H1 (cell line): ENCODE measurements at places on chromosomes 11 and 22.

DNA sequence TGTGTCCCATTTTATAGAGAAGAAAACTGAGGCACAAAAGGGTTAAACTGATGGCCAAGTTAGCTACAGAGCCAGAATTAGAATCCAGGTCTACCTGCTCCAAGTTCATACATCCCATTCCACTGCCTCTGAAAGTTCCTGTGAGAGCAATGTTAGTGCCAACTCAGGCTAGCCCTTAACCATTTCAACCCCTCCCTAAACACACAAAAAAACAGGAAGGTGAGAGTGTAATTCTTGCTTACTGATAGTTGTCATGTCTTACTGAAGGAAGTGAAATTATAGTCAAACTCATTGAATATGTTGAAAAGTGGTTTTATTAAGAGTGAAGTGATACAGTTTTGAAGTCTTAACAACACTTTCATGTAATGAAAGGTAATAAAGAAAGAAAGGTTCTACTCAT is 2.9 kb upstream of the E2F8 start:
- no peak overlapping the region for H3K27ac ChIP-seq
- peaks cover 25% of the 10 kb centered on the region for H3K27me3 ChIP-seq
- H3K36me3 ChIP-seq, result no peaks in the 10 kb centered on the region
- peaks cover 7% of the 10 kb centered on the region for H3K4me1 ChIP-seq

DNA sequence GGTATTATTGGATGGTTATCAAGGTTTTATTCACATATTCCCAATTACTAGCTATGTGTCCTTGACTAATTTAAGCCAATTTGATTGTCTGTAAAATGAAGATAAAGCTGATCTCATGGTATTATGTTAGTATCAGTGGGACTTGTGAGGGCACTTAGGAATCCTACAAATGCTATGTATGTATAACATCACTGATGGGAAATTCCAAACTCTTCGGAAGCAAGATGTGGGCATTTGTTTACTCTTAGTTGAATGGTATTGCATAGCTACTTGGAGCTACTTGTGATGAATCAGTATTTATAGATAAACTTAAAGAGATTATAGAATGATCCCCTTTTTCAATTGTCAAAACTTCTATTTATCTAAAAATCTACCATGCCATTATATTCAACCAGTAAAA is 239.9 kb downstream of the CNTN5 start:
- no peak for DNase-seq
- no peaks in the 10 kb centered on the region for H3K27me3 ChIP-seq
- no peaks in the 10 kb centered on the region for H3K36me3 ChIP-seq
- no peaks in the 10 kb centered on the region for H3K4me1 ChIP-seq
- no peak overlapping the region for H3K4me3 ChIP-seq

- no peak overlapping the region for H3K27ac ChIP-seq
- H3K4me1 ChIP-seq, result no peaks in the 10 kb centered on the region
- H3K4me3 ChIP-seq, result no peak overlapping the region
- no peaks in the 10 kb centered on the region for H3K27me3 ChIP-seq
- no peak for DNase-seq
- no peaks in the 10 kb centered on the region for H3K36me3 ChIP-seq
Measured at GRCh38 chr11:66768818-66769217, 39.8 kb upstream of the SPTBN2 start.

DNA sequence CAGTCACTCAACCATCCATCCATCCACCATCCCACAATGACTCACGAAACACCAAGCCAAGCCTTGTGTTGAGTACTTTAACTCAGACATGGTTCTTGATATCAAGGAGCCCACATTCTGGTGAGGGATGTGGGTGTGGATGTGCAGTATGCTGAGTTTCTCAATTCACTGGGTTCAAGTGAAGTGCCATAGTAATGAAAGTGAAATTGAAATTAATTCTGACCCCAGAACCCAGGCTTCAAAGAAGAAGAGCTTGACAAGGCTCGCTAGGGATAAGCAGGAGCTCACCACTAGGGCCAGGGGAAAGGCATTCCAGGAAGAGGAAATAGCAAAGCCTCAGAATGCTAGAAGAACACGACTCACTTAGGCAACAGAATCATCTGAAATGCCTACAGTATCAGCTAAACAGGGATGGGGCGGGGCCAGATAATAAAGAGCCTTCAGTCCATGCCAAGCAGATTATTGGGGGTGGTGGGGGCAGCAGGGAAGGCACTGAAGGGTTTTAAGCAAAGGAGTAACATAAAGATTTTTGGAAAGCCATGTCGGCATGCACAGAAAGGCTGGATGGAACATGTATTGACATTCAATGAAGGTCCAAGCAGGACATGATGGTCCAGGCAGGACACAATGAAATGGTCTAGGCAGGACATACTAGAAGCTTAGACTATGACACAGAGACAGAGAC is 37.2 kb downstream of the RTL6 start:
- no peaks in the 10 kb centered on the region for H3K36me3 ChIP-seq
- no peak overlapping the region for H3K27ac ChIP-seq
- H3K4me3 ChIP-seq, result no peak overlapping the region
- H3K4me1 ChIP-seq, result no peaks in the 10 kb centered on the region
- no peak for DNase-seq

GRCh38 chr22:32494971-32495370 is 20.4 kb downstream of the FBXO7 start:
- no peak for DNase-seq
- H3K4me1 ChIP-seq, result no peaks in the 10 kb centered on the region

GRCh38 chr22:32714458-32715430 is 86.8 kb upstream of the TIMP3 start:
- H3K27ac ChIP-seq, result no peak overlapping the region
- H3K36me3 ChIP-seq, result no peaks in the 10 kb centered on the region; the same call in 1 of the 2 replicates
- no peaks in the 10 kb centered on the region for H3K27me3 ChIP-seq
- no peak for DNase-seq

GRCh38 chr22:48649466-48649865 is 1178.2 kb downstream of the BRD1 start:
- no peak overlapping the region for H3K4me3 ChIP-seq
- H3K4me1 ChIP-seq, result no peaks in the 10 kb centered on the region; the same call in 1 of the 2 replicates
- no peaks in the 10 kb centered on the region for H3K27me3 ChIP-seq
- DNase-seq, result no peak

GRCh38 chr11:60867871-60868681 is 734 bp downstream of the ZP1 start:
- no peak overlapping the region for H3K4me3 ChIP-seq
- H3K36me3 ChIP-seq, result no peaks in the 10 kb centered on the region
- no peak overlapping the region for H3K27ac ChIP-seq
- H3K4me1 ChIP-seq, result peaks cover 1% of the 10 kb centered on the region; the same call in 1 of the 2 replicates
- H3K27me3 ChIP-seq, result no peaks in the 10 kb centered on the region
- DNase-seq, result no peak

GRCh38 chr11:44726283-44727113 is at the start of gene TSPAN18:
TSPAN18 (plus strand) TSS chr11:44726962; CDS start chr11:44906417, 179,455 bp downstream.
- peaks cover 36% of the 10 kb centered on the region for H3K4me1 ChIP-seq
- no peak within 1 kb of the TSS for H3K27ac ChIP-seq
- H3K4me3 ChIP-seq, result peak within 1 kb of the TSS; percentile 74
- no peaks in the 10 kb centered on the region for H3K36me3 ChIP-seq

DNA sequence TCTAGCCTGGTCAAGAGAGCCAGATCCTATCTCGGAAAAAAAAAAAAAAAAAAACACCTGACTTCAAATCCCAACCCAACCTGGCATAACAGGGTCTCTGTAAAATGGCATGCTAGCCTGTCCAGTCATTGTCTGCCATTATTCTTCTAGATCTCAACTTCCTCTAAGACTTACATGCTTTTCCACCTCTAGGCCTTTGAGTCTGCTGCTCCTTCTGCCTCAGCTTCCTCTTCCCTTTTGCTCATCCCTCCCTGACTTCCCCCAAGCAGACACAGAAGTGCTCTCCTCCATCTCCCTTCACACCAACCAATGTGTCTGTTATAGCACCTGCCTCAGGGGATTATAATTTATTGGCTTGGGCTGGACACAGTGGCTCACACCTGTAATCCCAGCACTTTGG is 7.8 kb downstream of the STK33 start:
- H3K36me3 ChIP-seq, result no peaks in the 10 kb centered on the region
- H3K4me1 ChIP-seq, result no peaks in the 10 kb centered on the region
- no peak overlapping the region for H3K4me3 ChIP-seq
- H3K27me3 ChIP-seq, result no peaks in the 10 kb centered on the region
- DNase-seq, result no peak
- H3K27ac ChIP-seq, result no peak overlapping the region

DNA sequence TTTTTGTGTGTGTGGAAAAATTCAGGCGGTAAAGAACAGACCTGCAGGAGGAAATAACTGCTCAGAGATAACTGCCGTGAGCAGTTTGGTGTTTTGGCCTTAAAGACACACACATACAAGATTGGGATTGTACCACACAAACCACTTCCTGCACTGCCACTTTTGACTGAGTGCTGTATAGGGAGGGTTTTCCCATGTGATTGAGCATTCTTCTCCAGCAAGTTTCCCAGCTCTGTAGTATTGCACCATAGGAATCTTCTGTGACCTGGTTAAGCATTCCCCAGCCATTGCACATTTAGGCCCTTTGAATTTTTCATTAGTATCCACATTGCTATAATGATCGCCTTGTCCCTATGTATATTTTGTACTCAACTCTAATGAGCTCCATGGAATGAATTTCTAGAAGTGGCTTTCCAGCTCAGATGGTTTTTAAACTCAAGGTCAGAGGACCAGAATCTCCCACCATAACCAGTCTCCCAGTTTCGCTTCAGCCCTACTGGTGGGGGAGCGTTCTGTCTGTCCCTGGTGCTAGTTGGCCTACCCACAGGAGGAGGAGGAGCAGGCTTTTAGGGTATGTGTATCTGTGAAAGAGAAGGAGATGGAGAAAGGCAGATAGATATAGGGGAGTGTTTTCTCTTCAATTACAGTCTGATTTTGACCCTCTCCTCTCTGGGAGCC is 9.3 kb downstream of the CD82 start:
- H3K4me1 ChIP-seq, result no peaks in the 10 kb centered on the region; the same call in 1 of the 2 replicates
- no peaks in the 10 kb centered on the region for H3K36me3 ChIP-seq
- no peak for DNase-seq
- no peaks in the 10 kb centered on the region for H3K27me3 ChIP-seq
- no peak overlapping the region for H3K4me3 ChIP-seq
- no peak overlapping the region for H3K27ac ChIP-seq

GRCh38 chr22:50717709-50718351 is 20.2 kb upstream of the ACR start:
- H3K36me3 ChIP-seq, result peaks cover 7% of the 10 kb centered on the region; the same call in 1 of the 2 replicates
- no peaks in the 10 kb centered on the region for H3K4me1 ChIP-seq
- H3K27me3 ChIP-seq, result peaks cover 31% of the 10 kb centered on the region
- DNase-seq, result no peak
- no peak overlapping the region for H3K27ac ChIP-seq
